ENCODE measurements at places on chromosomes 16 and 17.

GRCh38 chr17:54235571-54235970 lies 412.8 kb downstream of the KIF2B start:
- no peak for DNase-seq

- no peak for DNase-seq
Measured at GRCh38 chr16:53433509-53433908, 762 bp upstream of the RBL2 start.

DNA sequence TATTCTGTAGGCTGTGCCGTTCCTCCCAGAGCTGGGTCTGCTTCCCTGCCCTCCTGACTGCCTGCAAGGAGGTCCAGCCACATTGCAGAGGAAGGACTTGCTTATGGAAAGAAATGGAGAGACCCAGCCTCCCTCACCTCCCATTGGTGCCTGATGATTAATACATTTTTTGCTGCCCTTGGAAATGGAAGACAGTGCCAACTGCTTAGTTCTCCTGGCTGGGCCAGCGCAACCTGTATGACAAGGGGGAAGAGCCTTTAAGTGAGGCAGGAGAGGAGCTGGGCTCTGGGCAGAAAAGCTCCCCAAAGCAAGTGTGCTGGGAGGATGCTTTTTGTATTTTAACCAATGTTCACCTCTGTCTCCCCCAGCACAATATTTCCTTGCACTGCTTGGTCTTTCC lies 238.5 kb downstream of the SOX9 start:
- DNase-seq: no peak

DNA sequence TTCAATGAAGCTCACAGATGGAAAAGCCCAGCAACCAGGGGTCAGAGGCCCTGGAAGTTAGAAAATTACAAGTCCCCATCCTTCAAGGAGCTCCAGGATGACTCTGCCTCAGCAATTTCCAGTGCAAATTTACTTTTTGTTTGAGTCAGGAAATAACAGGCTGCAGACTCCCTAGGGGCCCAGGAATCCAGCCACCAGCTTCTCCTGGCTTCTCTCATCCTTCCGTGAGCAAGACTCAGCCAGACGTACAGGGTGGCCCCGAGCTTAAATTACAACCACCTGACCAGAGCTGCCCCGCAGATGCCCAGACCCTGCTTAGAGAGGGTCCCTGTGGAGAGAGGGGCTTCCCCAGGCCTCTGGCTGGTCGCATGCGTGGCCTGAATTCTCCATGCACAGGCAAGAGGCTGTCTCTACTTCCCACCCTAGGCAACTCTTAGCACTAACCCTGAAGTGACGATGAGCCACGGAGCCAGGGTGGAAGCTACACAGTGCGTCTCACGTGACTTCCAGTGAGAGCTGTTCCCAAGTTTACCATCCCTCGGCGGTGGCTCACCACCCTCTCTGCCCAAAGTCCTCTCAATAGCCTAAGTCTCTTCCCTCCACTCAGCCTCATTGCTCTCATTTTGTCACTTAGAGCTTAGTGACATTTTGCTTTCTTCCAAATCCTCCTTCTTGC lies 27.1 kb downstream of the GPR142 start:
- no peak for DNase-seq

- DNase-seq: no peak
Measured at GRCh38 chr17:57634713-57635465, 110.2 kb downstream of the CCDC182 start.

DNA sequence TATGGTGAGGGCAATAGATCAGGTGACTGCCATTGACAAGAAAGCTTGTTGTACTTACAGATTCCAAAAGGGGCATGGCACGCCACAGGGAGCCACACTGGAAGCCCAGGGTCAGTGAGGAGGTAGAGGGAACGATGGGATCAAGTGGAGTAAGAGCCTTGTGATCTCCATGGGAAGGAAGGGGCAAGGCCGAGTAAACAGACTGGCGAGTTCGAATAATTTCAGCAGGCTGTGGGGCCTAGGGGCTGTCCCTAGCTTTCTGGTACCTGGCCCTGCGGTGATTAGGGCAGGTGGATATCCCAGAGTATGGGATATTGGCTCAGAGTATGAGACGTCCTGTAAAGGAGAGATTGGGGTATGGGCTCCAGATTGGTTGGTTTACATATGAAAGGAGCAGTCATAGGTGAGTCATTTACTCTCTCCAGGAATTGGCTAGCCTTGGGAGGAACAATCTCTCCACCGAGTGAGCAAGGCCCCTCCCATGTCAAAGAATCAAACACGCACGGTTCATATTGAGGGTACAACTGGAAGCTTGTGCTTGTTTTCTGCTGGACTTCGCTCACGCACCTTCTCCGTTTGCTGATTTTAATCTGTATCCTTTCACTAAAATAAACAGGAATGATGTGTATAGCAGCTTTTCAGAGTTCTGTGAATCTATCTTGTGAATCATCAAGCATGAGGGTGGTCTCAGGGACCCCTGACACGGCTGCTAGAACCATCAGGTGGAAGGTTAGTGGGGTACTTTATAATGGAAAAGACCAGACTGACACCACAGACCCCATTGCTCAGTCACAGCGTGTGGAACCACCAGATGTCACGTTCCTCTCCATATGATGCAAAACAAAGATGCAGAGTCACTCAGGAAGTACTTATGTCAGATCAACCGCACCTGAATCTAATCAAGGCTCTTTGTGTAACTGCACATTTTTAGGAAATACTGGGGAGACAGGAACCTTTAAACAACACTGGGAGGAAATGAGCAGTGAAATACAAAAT lies 27.9 kb downstream of the GABARAPL2 start:
- peak; percentile 7 for DNase-seq

DNA sequence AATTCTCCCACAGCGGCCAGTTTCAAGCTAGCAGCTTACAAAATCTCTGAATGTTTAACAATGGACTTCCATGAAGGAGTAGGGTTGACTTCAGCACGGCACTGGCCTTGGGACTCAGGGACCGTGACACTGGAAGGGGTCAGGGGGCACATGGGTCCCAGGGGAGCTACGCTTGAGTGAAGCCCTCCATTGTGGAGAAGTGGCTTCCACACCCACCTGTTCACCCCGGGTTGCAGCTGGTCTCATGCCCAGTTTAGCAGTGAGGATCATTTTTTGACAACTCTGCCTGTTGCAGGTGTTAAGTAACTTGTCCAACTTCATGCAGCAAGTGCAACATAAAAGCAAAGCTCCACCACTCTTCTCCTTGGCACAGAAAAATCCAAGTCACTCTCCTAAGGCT lies 510.2 kb downstream of the CDH13 start:
- DNase-seq: no peak

GRCh38 chr16:70770626-70771552 lies 30.1 kb downstream of the VAC14 start:
- peak; percentile 70 for DNase-seq

GRCh38 chr17:42403150-42403549 lies 14.9 kb upstream of the STAT3 start:
- DNase-seq: no peak

All from A549 (cell line).